NCI-H460 (cell line): ENCODE measurements at places on chromosomes 4 and X. TPM values are rescaled to one million over a fixed set of nuclear protein-coding genes. Genes with fewer than 3 reads are reported as not detected.

DNA sequence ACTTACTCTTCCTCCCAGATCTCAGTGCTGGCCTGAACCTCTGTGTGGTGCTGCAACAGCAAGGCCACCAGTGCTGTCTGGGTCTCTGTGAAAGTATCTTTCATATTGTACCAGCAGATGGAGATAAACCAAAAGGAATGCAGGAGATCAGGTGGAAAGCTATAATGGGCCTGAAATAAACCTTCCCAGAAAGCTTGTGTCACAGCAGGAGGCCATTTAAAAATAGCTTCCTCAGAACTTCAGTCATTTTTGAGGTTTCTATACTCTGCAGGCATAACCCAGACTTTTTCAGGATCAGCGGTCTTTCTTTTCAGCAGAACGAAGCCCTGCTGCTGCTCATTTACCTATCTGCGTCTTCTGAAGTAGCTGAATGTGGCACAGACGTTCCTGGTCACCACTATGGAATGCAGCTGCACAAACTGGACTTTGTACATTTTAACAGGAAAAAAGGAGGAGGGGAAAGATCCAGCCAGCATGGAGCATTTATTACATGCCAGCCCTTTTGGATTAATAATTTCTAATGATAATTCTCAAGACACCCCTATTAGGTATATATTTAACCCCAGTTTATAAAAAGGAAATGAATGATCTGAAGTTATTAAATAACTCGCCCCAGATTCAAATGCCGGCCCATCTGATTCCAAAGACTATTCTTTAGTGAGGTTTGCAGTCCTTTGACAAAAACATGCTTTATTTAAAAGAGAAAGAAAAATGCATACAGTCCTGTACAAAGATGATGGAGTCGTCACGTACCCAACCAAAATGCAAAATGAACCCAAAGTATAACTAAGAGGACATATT, 119.7 kb downstream of the NFKB1 start:
- peak; percentile 31 for DNase-seq

DNA sequence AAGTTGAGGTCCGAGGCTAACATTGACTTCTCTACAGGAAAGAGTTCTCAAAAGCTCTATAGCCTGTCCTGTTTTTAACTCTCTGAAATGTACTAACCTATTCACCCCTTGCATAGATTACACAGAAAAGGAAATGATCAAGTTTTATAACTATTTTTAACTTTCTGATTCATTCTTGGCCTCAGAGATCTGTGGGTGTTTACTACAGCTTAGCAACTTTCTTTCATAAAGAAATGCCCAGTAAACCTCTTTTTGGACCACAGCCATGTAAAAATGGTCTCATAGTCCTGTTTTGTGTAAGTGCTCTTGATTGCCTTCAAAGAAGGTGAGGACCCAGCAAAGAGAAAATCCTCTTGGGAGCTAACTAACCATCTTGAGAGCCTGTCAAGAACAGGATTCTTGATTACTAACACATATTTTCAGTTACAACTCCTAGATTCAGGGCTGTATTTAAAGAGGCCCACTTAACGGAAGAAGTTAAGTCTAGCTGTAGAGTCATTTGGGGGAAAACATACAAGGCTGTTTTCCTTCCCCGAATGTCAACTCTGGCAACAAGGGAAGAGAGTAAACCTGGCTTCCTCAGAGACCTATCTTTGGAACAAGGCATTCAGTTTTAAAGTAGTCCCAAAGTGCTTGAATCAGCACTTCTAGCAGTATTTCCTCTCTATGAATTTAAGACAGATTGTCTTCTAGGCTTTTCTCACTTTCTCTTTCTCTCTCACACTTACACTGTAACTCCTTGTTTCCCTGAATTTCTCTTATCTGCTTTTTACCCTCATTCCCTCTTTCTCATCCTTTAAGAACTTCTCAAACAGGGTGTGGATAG, 78.2 kb downstream of the IL21 start:
- DNase-seq = no peak

DNA sequence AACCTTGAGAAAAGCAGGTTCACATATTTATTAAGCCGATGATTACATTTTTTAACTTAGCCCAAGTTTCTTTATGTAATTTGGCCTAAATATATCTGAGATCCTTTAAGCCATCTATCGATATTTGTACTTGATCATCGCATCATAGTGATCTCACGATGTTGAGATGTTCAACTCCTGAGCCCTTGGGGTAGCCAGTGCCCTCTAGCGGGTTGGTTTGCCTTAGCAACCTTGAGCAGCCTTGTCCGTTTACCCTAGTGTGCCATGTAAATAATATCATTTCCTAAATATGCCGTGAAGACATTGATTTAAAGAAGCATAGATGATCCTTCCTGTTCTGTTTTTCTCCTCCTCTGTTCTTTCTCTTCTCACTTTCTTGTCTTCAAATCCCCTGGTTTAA, 432.2 kb downstream of the RPA4 start:
- DNase-seq = no peak

DNA sequence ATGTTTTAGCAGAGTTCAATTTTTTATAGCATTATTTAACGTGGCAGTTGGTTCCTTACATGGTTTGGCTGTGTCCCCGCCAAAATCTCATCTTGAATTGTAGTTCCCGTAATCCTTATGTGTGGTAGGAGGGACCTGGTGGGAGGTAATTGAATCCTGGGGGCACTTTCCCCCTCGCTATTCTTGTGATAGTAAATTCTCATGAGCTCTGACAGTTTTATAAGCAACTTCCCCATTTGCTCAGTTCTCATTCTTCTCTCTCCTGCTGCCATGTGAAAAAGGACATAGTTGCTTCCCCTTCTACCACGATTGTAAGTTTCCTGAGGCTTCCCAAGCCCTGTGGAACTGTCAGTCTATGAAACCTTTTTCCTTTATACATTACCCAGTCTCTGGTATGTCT, 329.5 kb downstream of the GRIA2 start:
- DNase-seq = no peak

The PLP1 gene
- not detected in 2 replicates for total RNA-seq

DNA sequence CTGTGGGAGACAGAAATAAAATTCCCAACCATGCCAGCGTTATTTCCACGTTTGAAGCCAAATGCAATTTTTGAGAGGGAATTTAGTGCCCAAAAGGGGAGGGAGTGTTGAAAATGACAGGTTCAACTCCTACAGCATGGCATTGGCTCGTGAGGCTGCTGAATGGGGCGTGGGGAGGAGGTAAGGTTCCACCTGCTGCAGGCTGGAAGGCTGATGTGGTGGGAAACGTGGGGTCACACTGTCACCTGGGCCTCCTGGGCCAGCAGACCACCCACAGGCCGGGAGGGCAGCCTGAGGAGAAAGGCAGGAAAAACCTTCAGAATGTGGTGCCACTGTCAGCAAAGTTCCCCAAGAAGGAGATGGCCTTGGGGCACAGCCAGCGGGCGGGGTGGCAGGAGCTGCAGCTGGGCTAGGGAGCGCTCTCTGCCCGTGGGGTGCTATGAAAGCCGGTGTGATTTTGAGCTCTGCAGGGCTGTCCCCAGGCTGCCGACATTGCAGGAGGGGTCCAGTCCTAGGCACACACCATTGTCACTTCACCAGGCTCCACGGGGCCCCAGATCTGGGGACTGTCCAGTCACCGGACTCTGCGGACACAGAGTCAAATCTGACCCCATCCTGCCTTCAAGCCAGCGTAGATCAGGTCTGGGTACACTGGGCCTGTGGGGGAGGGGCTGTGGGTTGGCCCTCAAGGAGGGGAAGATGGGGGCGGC, 19.6 kb downstream of the MSANTD1 start:
- no peak for DNase-seq

- DNase-seq = no peak
These were observed 74.6 kb upstream of the MID1IP1 start for GRCh38 chrX:38726612-38727011.

DNA sequence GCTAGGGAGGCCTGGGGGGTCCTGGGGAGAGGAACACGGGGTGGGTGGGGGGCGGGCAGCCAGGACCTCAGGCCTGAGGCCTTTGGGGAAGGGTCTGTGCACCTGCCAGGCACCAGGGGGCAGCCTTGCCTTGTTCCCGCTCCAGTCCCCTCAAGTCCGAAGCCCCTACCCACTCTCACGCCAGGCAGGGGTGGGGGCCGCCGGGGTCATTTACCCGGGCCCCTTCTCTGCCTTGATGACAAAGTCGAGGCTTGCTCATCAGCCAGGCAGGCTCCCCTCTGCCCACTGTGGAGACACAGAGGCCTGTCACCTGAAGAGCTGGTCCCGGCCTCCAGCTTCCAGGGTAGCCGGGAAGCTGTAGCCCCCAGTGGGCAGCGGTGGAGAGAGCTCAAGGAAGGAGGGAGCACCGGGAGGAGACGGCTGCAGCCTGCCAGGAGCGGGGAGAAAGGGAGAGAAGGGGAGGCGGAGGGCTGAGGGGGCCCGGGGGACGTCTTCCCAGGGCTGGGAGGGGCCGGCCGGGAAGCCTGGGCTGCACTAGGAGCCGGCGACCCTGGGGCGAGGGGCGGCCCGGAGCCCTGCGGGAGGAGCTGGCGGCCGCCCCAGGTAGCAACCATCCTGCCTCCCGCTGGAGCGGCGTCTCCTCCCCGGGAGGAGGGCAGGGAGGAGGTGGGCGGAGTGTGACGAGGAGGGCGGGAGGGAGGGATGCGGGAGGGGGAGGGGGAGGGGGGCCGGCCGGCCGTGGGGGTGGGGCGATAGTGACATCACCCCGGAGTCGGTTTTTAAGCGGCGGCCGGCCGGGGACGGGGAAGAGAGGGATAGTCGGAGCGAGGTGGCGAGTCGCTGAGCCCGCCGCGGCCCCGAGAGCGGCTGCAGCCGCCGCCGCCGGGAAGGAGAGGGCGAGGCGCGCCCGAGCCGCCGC, at the start of gene SLC6A8:
Gene SLC6A8, plus strand, starts transcription at position 806 of the 919 bp plus-strand sequence. CDS start 649 bp downstream, outside the sequence.
- peak; percentile 68 for DNase-seq

- no peak for DNase-seq
These were observed 215.5 kb upstream of the UGT8 start for GRCh38 chr4:114383067-114383466.

- no peak for DNase-seq
These were observed 21.8 kb downstream of the SPRY1 start for GRCh38 chr4:123418351-123418931.

The TMEM150C gene
- 0.07 and 0.26 TPM in 2 replicates for total RNA-seq

GRCh38 chrX:154019061-154019621, 561 bp downstream of the IRAK1 start:
- no peak for DNase-seq

The ZFP42 gene
- total RNA-seq = 0.05 TPM in 1 of 2 replicates, not detected in the other
